ENCODE measurements at places on chromosomes 12 and 14. TPM values are rescaled to one million over a fixed set of nuclear protein-coding genes. Genes with fewer than 3 reads are reported as not detected.

CLEC6A gene
- total RNA-seq: not detected

SMCO2 gene
- not detected for total RNA-seq

NELL2 gene
- under 0.01 TPM for total RNA-seq

DNA sequence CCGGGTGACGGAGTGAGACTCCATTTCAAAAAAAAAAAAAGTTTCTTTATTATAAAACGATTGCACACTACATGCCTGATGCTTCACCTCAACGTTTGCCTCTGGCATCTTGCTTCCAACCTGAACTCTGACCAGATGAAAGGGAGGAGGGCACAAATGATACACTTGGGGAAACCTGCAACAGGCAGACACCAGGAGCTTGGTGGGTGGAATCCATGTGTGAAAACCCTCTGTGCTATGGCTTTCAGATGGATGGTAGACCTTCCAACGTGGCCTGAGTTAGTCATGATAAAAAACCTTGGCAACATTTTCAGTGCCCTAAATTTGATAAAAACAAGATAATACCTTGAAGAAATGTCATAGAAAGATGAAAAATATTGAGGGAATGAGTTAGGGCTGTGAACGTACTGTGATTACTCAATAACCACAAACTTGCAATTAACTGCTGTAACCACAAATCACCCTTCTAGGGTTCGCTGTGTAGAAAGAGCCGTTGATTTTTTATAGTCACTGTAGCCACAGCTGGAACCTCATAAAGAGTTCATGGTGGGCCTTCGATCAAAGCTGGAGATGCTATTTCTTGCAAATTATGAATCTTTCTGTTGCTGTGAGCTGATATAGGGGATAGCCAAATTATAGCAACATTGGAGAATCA lies 26.1 kb upstream of the GZMB start:
- DNase-seq: peak; percentile 55

GRCh38 chr14:87995500-87996290 lies 2.7 kb upstream of the GALC start:
- DNase-seq: peak; percentile 27

DNA sequence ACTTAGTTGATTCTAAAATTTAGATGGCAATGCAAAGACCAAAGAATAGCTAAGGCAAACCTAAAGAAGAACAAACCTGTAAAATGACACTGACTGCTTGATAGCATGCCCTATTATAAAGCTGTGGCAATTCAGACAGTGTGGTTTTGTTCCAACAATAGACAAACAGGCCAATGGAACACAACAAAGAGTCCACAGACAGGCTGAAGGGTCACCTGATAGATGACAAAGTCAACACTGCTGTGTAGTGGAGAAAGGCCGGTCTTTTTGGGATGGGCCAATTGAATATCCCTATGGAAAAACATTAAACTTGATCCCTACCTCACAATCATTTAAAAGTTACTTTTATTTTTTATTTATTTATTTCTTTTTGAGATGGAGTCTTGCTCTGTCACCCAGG lies 33.8 kb upstream of the SLC25A3 start:
- DNase-seq: no peak

DNA sequence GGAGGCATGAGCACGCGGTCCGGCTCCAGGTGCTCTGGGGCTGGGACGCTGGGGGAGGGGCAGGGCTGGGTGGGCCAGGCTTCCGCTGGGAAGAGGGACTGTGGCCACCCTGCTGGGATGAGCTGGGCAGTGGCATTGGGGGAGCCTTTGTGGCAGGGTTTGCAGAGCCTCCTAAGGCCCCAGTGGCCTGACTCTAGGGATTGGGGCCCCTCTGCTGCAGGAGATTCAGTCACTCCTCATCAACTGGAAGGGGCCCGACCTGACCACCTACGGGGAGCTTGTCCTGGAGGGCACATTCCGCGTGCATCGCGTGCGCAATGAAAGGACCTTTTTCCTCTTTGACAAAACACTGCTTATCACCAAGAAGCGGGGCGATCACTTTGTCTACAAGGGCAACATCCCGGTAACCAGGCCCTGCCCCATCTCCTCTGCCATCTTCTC lies 26.9 kb downstream of the PLEKHG3 start:
- no peak for DNase-seq

SCN8A gene
- total RNA-seq: 0.54 TPM

ALX1 gene
- total RNA-seq: not detected

KNTC1 gene
- total RNA-seq: 24.8 TPM

- DNase-seq: no peak
Observed at GRCh38 chr14:64953661-64954060, 11.1 kb upstream of the GPX2 start.

CRACR2A gene
- total RNA-seq: 14.0 TPM

- DNase-seq: no peak
Observed at GRCh38 chr14:23486036-23486435, 16.5 kb downstream of the NGDN start.

DNA sequence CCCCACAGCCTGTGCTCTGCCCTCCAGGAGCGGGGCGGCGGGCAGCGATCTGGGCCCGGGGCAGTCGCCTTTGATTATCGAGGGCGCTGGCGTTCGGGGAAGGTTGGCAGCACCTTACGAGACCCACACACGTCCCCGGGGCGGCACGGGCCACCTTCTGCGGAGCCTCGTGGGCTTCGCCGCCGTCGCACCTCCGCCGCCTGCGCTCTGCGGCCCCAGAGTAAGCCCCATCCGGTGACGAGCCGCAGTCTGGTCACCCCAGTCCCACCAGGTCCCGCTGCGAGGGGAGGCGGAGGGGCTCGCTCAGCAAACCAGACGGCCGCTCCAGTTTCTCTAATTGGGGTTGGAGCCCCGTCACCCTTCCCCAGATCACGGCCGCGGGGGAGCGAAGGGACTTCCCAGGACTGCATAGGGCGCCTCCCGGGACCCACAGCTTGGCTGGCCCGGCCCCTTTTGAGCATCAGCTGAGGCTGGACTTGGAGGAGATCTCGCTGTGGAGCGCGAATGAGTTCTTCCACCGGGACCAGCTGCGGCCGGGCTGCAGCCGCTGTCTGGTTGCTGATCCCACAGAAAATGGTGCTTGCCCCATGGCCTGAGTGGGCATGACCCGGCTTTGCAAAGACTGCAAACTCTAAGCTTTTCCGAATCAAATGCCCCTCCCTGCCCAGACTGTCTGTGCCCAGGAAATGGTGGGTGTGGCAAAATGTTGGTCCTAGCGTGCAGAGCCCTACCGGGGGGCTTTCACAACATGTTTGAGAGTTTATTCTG lies 560 bp downstream of the LGALS3 start:
- peak; percentile 9 for DNase-seq

DNA sequence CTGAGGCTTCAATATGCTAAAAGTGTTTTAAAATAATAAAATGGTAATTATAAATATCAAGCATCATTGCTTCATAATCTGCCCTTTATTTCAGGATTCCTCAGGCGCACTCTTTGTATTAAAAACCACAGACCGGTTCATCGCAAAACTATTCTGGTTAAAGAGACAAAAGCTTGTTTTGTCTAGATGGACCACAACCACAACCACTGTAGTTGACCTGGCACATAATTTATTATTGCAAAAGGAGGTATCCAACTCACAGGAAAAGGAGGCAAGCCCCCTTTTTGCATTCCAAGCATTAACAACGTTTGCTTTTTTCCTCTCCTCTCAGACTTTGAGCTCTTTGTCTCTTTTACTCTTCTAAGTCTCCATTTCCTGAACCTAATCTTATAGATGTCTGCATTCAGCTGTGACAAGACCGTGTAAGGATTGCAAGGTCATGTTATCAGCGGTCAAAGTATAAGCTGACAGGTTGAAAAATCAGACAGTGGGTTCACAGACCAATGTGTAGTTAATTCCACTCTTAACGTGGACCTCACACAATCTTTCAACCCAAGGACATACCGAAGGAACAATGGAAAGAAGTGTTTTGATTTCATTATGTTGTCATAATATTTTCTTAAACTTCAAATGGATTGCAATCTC lies 1057.6 kb downstream of the GALC start:
- DNase-seq: no peak

DNA sequence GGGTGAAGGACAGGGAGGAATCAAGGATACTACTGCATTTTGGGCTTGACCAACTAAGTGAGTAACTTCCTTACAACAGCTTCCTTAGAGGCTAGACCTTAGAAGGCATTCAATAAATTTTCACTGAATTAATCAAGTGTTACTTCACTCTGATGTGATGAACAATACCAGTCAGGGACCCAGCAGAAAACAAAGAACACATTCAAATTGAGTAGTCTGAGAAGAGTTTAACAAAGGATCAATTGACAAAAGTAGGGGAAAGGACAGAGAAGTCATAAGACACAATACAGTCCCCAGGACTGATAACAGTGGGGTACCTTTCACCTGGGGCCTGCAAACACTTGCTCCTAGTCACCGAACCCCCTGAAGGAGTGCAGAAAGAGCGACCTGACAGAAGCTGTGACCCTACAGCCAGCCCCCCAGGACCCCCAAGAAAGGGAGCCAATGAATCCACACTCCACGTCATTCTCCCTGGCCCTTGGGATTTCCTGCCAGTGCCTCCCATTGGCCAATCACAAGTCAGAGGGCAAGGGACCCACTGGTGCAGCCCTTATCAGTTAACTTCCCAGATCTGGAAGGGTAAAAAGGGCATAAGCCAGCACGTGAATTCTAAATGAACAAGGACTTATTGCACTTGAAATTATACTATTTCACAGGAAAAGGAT lies 6.9 kb downstream of the ANAPC5 start:
- no peak for DNase-seq

DNA sequence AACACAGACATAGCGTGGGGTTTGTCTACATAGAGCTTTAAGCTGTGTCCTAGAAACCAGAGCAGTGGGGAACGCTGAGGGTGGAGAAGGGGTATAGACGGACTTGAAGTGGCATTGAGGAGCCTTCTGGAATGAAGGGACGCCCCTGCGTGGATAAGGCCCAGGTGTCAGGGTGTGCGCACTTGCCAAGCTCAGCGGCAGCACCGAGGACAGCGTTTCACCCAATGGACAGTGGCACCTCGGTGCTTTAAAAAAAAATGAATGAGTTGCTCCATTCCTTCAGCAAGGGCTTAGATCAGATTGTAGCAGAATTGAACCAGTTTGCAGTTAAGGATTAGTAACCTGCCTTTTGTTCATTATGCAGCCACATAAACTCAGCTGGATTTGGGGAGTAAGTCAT lies 33.6 kb upstream of the MMP17 start:
- no peak for DNase-seq

DNA sequence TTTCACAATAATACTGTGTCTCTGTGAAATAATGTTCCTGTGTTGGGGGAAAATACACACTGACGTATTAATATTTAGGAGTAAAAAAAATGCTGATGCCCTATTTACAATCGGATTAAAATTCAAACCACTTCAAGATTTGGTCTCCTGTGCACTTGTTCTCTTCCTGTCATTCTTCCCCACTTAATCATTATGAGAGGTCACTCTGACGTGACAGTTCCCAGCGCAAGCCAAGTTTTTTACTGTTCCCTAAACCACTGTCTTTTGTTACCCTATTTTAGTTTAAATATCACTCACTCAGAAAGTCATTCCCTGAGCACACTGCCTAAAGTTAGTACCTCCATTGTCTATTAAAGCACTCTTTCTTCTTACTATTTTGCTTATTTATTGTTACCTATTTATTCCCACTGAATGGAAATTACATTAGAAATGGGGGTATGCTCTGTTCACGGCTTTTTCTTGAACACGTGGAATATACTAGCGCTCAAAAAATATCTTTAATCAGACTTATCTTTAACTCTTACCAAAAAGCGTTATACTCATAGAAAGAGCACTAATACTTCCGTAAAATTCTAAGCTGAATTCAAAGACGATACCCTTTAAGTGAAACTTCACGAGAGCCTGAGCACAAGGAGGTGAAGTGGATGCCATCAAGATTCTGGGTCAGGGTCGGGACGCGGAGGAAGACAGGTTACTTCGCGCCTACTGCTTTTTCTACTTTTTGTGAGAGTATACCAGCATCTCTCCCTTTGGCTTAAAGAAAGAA lies 670 bp upstream of the PSMA3 start:
- peak; percentile 31 for DNase-seq

DNA sequence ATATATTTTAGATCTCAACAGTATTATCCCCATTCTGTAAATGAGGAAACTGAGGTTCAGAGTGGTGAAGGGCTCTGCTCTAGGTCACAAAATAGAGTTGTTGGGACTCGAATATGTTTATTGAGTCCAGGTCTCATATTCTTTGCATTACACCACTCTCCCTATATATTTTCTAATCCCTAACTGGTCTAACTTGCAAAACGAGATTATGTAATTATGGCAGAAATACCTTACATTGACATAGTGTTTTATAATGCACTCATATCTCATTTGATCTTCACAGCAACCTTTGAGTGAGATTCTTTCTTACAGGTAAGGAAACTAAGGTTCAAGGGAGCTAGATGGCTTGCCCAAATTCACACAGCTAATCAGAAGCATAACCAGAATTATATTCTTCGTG lies 106.9 kb upstream of the LRIG3 start:
- DNase-seq: no peak

- DNase-seq: no peak
Observed at GRCh38 chr12:29980304-29980703, 196.6 kb upstream of the TMTC1 start.

KLRC3 gene
- total RNA-seq: not detected

TAS2R9 gene
- under 0.01 TPM for total RNA-seq

GRCh38 chr14:75222208-75222701 lies 45.8 kb upstream of the TMED10 start:
- no peak for DNase-seq
